ENCODE measurements at places on chromosomes 1 and 21.

- DNase-seq: no peak
These were observed 198.6 kb downstream of the PTPRC start for GRCh38 chr1:198837278-198838021.

DNA sequence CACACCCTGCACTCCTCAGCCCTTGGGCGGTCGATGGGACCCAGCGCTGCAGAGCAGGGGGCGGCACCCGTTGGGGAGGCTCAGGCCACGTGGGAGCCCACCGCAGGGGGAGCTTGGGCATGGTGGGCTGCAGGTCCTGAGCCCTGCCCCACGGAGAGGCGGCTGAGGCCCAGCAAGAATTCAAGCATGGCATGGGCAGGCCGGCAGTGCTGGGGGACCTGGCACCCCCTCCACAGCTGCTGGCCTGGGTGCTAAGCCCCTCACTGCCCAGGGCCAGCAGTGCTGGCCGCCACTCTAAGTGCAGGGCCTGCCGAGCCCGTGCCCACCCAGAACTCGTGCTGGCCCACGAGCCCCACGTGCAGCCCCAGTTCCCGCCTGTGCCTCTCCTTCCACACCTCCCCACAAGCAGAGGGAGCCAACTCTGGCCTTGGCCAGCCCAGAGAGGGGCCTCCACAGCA lies 555.0 kb upstream of the ADGRL4 start:
- DNase-seq: no peak

- DNase-seq: no peak
These were observed 68.8 kb downstream of the SMYD2 start for GRCh38 chr1:214349781-214350180.

GRCh38 chr1:186409091-186409490 lies 33.5 kb downstream of the ODR4 start:
- no peak for DNase-seq

DNA sequence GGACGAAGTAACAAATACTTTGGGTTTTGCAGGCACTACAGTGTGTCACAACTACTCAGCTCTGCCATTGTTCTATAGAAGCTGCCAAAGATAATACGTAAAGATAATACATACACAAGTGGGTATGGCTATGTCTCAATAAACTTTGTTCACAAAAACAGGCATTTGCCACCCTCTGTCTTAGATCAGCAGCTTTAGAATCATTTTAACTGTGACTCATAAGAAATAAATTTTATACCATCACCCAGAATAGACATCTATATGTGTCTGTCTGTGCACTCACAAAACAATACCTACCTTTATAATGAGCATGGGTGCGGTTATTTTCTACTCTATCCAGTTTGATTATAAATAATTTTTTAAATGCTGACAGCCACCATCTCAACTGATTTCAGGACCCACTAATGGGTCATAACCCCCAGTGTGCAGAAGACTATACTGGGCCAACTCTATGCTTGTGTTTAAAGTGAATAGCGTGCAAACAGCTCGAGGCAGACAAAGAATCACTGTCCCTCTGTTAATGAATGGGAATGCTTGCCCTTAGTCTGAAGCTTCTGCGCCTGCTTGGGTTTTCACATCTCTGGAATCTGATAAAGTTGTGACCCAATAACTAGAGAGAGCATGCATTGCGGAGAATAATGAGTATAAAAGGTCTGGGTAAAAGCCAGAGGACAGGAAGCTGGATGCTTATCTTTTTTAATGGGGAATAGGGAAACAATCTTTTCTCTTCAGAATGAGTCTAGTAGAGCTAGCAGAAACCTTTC lies 216.2 kb downstream of the PLPP3 start:
- no peak for DNase-seq

Data from stimulated activated CD4-positive, alpha-beta T cell treated with anti-CD3 and anti-CD28 coated beads, Interleukin-2, amount 100 ng/mL, for 24 hours (primary cell).